ENCODE measurements at places on chromosomes 2 and 18.

GRCh38 chr2:83944191-83944590 lies 514.9 kb downstream of the SUCLG1 start:
- DNase-seq, result no peak

- DNase-seq, result no peak
These were observed 164.1 kb upstream of the FOSL2 start for GRCh38 chr2:28228434-28228995.

DNA sequence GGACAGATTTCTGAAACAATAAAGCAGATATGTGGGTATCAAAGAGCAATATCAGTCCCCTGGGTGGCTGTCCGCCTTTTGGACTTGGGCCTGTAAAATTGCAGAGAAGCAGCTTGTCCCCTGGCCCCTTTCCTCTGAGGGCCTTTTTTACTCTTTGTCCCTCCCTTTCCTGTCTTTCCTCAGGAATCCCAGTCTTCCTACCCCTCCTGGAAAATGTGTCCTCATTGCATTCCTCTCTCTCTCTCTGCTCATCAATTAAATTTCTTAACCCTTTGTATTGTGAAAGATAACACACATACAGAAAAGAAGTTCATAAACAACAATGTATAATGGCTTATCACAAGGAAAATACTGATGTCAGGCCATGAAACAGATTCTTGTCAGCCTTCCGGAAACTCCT lies 3.0 kb upstream of the GRB14 start:
- DNase-seq, result no peak

GRCh38 chr2:241081190-241081642 lies 20.9 kb downstream of the MTERF4 start:
- no peak for DNase-seq

- no peak for DNase-seq
These were observed 19.5 kb downstream of the CAD start for GRCh38 chr2:27236626-27237025.
